HCT116 (cell line): ENCODE measurements at places on chromosomes 7 and 10. TPM values are rescaled to one million over a fixed set of nuclear protein-coding genes. Genes with fewer than 3 reads are reported as not detected.

Gene FAM24B
- 6.8 TPM for total RNA-seq

Gene OPN1SW
- not detected for total RNA-seq

Gene EXOC4
- total RNA-seq: 40.3 TPM

Gene LRRC27
- total RNA-seq: 4.1 TPM

Gene GIMAP1
- total RNA-seq: 0.10 TPM

Gene CPED1
- total RNA-seq: 1.2 TPM

Gene EPO
- total RNA-seq: 0.30 TPM

Gene EBLN1
- total RNA-seq: not detected

Gene SLC29A4
- 24.5 TPM for total RNA-seq

Gene ANLN
- total RNA-seq: 130 TPM

Gene TLL2
- 1.3 TPM for total RNA-seq

- DNase-seq: no peak
Measured at GRCh38 chr7:80521809-80522208, 9.9 kb upstream of the GNAT3 start.

DNA sequence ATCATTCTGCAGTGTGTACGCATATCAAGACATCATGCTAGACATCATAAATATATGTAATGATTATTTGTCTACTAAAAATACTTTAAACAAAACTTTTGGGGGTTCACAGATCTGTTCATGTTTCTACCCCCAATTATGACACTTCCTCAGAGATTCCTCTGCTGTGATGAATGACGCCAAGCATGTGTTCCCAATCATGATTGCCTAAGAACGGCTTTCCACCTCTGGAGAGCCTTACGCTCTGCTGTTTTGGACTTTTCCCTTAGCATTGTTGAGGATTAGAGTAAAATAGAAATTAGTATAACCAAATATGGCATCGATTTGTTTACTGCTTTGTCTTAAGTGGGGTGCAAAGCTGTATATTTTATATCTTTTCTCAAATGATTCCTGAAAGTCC is 236.3 kb upstream of the IGFBP3 start:
- DNase-seq: no peak

- peak; percentile 89 for DNase-seq
Measured at GRCh38 chr7:1555813-1556543, at the start of gene TMEM184A. Gene TMEM184A (minus strand): TSS chr7:1556205. CDS start chr7:1555484, 721 bp downstream.

GRCh38 chr7:140517546-140518369 is 38.5 kb upstream of the MKRN1 start:
- peak; percentile 86 for DNase-seq

- DNase-seq: no peak
Measured at GRCh38 chr7:106074257-106074656, 37.9 kb downstream of the SYPL1 start.

GRCh38 chr7:50923476-50923875 is 140.8 kb upstream of the GRB10 start:
- no peak for DNase-seq

DNA sequence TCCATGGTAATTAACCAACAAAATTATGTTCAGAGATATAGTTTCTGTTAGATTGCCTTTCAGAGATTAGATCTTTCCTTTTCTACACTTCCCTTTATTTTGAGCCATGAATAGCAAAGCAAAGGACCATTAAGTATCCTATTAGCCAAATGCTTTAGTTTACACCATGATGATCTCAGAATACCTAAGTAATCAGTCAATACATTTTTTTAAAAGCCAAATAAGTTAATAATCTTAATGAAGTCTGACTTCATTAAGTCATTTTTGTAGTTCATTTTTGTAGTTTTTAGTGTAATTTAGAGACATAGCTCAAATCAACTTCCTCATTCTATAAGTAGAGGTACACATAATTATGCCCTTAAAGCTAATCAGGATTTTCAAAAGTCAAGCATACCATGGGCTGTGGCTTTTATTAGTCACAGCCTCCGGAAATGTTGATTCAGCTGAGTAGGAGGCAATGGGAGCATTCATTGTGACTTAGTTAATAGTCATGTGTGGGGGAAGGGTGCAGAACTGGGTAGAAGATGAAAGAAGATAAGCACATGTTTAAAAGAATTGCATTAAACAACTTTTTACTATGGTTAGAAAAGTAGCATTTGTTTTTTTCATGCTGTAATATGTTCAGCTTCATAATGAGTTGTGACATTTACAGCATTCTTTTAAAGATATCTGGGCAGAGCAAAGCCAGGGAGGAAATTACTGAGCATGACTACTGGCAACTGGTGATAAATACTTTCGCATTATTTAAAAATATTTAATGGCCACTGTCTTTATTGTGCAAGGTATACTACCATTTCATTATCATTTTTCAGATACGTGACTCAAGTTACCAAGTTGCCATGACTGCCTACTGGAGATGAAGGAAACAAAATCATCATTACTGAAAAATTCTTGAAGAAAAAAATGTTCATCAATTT is 57.3 kb upstream of the CCDC71L start:
- peak; percentile 87 for DNase-seq

DNA sequence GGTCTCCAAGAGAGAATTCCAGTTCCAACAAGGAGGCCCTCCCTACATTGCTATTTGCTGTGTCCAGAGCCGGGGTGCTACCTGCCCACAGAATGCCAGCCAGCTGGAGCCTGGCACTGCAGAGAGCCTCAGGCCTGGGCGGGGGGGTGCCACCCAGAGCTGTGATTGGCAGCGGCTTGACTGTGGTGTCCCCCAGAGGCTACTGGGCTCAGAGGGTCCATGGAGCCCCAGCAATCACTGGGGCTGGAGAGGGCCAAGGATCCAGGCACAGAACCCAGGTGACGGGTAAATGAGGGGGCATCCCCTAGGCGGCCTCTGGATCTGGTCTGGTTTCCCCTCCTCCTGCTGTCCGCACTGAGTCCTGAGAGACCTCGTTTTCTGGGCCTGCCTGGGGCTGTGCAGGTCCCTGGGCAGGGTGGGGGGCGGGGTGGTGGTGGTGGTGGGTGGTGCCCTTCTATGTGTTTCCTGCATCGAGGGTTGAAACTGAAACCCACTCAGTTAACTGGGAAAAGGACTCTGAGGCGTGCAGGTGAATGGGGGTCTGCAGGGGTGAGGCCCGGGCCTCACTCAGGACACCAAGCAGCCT is 12.6 kb downstream of the DPYSL4 start:
- DNase-seq: no peak

DNA sequence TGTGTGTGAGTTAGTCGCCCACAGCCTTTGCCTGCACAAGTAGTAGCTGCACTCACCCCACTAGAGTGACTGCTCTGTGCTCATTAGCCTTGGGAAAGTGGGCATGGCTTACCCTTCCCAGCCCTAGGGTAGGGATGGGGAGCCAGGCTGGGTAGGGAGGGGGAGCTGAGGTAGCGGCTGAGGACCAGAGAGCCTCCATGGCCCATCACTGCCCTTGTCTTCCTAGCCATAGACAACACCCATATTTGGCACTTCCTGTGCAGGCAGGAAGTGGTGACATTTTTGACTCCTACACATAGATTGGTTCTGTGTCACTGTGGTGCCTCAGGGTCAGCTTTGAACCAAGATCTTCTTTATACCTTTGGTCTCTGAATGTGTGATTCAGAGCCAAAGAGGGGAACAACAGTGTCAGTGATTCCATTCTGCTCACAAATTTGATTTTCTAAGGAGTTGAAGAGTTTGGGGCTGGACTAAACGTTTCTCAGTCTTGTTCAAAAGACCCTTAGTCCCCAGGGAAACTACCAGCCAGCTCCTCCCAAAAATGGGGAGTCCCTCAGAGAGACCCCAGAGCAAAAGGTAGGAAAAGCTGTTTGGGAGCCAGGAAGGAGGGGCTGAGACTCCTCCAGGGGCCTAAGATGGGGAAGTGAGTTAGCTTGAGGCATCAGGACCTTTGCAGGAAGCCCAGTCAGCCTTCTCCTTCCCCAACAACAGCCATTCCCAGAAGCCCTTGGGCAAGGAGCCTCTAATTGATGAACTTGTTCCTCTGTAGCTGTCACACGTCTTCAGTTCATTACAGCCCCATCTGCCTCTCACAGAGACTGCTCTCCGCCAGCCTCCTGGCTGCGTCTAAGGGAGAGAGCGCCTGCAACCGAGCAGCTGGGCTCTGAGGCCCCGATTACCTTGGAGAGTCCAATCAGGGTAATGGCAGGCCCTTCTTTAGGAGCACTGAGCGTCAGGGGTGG is 135.0 kb downstream of the CDH23 start:
- no peak for DNase-seq

DNA sequence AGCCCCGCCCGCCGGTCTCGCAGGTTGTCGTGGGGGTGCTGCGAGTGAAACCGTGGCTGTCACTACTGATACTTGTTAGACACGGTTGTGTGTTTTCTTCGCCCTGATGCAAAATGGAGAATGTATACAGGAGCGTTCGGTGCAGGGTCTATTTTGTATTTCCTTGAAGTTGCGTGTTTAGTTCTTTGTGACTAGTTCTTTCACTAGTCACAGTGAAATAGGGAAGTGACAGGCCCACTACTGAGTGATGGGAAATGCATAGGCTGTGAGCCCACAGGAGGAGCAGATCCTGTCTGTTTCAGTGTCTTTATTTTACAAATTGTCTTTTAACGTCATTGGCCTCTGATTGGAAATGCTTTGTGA is 675 bp downstream of the ABRAXAS2 start:
- no peak for DNase-seq

DNA sequence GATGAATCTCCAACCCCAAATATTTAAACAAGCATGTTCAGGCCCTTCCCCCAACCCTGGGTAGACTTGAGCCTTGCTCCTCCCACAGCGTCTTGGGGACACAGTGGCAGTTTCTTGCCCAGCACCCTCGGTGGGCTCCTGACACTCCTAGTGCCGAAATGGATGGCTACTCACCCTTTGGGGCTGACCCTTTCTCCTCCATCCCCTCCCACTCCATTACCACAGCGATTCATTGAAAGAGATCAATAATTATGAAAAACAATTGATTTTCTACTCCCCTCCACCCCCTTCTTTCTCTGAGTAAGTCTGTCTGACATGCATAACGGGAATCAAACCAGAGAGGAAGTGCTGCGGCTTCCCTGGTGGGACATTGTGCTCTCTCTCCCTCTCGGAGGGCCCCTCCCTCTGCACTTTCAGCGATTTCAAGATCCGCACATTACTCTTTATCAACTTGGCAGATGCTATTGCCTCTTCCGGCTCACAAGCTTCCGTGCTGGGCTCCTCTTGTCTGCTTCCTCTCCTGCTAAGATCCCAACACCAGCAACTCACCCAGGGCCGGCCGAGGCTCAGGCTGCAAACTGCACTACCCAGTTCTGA is 79.0 kb upstream of the PLXNA4 start:
- DNase-seq: no peak

DNA sequence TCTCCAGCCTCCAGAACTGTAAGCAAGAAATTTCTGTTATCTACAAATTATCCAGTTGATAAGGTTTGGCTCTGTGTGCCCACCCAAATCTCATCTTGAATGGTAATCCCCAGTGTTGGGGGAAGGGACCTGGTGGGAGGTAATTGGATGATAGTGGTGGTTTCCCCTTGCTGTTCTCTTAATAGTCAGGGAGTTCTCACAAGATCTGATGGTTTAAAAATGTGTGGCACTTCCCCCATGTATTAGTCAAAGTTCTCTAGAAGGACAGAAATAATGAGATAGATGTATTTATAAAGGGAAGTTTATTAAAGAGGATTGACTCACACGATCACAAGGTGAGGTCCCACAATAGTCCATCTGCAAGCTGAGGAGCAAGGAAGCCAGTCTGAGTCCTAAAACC is 56.2 kb upstream of the APBB1IP start:
- no peak for DNase-seq

GRCh38 chr7:103075337-103075918 is 488 bp downstream of the ARMC10 start:
- DNase-seq: no peak

GRCh38 chr10:128064970-128065580 is 61.1 kb downstream of the MKI67 start:
- no peak for DNase-seq

DNA sequence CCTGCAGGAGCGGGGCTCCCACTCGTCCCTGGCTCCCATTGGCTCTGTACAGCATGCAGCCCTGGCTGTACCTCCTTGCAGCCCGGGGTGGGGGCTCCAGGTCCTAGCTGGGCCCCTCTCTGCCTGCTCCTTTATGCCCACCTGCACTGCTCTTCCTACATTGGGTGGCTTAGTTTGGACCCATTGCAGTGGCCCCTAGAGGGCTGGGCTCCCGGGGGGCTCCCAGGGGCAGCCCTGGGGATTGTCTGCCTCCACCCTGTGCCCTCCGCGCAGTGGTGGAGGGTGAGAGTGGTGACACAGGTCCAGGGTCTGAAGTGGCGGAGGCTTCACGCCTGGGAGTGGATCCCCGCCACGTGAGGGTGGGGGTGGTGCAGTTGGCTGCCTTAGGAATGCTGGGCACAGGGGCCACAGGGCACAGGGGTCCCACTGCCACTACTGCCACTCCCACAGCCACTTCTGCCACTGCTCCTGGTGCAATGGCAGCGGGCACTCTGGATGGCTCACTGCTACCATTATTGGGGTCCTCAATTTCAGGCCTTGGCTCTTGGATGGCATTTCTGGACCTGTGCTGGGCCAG is 177.1 kb downstream of the ARL4A start:
- DNase-seq: no peak
